ENCODE measurements at places on chromosomes 3 and 15. TPM values are rescaled to one million over a fixed set of nuclear protein-coding genes. Genes with fewer than 3 reads are reported as not detected.

The SPTBN5 gene
- 6.0 TPM for total RNA-seq

The TUSC7 gene
- not detected for total RNA-seq

The THPO gene
- total RNA-seq = not detected

The BLOC1S6 gene
- 63.4 TPM for total RNA-seq

The SAMD7 gene
- not detected for total RNA-seq

The ITIH1 gene
- 0.56 TPM for total RNA-seq

The EDEM1 gene
- total RNA-seq = 55.3 TPM

The PSMD2 gene
- 237 TPM for total RNA-seq

The TPM1 gene
- total RNA-seq = 21.5 TPM

The ATP13A5 gene
- total RNA-seq = not detected

Measured in natural killer cell (primary cell).